ENCODE measurements at places on chromosomes 7 and 10. TPM values are rescaled to one million over a fixed set of nuclear protein-coding genes. Genes with fewer than 3 reads are reported as not detected.

Gene PSD
- 4.2 TPM for total RNA-seq

Gene PDZD7
- 3.1 TPM for total RNA-seq

Gene APBB1IP
- total RNA-seq: 0.19 TPM

Gene DKK1
- 174 TPM for total RNA-seq

Gene HYAL4
- not detected for total RNA-seq

Gene LRMDA
- total RNA-seq: 0.38 TPM

Gene AEBP1
- total RNA-seq: 34.1 TPM

Gene SPDYE1
- not detected for total RNA-seq
